ENCODE measurements at places on chromosomes 5 and 9.

GRCh38 chr5:81418606-81419005 lies 24.7 kb upstream of the ACOT12 start:
- DNase-seq = no peak

GRCh38 chr5:24525414-24525813 lies 119.4 kb downstream of the CDH10 start:
- no peak for DNase-seq

DNA sequence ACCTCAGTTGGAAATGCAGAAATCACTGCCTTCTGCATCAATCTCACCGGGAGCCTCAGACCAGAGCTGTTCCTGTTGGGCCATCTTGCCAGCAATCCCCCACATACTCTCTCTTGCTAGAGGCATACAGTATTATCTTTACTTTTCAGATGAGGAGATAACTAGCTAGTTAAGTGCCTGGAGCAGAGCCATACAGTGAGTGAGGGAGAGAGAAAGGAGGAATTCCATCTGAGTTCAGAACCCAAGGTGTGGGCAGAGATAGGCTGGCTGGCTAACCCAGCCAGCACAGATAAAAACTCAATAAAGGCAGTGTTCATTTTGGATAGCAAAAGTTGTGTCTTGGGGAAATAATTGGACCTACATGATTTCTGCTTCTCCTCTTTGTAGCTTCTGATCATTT lies 268.0 kb upstream of the KIF2A start:
- no peak for DNase-seq

- DNase-seq = peak; percentile 53
Measured at GRCh38 chr5:141094481-141095262, at the start of gene PCDHB2. PCDHB2 (plus strand) TSS chr5:141094615; CDS start chr5:141094791, 176 bp downstream.

DNA sequence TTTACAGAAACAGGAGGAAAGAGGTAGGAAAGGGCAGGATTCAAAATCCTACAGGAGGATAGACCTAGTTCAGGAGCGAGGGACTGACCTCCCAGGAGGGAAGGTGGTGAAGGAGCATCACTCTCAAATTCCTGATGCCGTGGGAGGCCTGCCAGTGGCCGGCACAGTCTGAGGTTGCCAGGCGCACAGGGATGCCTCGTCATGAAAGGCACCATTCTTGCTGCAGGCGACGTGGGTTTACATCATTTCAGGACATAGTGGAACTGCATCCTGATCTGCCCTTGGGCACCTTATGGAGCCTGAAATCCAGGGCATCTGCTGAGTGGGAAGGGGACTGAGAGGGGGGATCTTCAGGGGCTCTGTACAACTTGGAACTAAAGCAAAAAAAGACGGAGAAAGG lies 163.2 kb upstream of the S1PR3 start:
- DNase-seq = no peak
